ENCODE measurements at places on chromosomes 1 and 21.

- peak; percentile 76 for DNase-seq
These were observed 25.0 kb downstream of the CD244 start for GRCh38 chr1:160837558-160838205.

- DNase-seq = no peak
These were observed 7.0 kb downstream of the SOD1 start for GRCh38 chr21:31666445-31667010.

DNA sequence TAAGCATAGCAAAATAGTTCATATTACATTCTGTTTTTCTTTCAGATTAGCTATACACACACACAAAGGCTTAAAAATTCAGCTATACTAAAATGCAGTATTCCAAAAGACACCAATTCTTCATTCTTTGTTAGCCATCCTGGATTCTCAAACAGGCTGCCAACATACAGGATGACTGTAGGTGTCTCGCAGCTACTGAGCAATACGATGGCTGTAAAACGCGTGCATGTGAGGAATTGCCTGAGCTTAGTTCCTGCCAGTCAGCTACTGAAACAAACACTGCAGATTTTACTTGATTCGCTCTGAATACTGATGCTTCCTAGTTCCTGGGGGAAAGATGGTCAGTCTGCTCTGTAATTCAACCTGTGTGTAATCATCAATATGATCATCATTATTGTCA, 24.7 kb upstream of the HMGN1 start:
- DNase-seq = no peak

DNA sequence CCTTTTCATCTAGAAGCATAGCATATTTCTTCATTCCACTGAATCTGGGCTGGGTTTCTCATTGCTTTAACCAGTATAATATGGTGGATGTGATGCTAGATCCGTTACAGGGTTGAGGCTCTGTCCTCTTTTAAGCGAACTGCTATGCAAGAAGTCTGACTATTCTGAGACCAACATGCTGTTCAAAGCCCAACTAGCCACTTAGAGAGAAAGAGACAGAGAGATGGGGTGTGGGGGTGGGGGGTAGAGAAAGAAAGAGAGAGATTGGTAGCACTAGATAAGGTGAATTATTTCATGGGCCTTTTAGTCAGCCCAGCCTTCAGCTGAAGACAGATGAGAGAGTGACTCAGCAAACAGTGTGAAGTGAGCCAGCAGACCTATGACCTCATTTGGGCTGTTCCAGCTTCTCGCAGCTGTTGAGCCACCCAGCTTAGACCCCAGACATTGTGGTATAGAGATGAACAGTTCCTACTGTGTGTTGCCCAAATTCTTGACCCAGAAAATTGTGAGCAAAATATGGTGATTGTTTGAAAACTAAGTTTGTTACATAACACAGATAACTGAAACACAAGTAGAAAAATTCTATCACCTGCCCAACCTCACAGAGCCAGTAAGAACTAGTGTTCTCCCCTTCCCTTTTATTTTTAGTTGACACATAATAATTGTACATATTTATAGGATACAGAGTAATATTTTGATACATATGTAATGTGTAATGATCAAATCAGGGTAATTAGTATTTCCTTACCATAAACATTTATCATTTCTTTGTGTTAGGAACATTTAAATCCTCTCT, 40.7 kb upstream of the PRKACB start:
- DNase-seq = no peak

DNA sequence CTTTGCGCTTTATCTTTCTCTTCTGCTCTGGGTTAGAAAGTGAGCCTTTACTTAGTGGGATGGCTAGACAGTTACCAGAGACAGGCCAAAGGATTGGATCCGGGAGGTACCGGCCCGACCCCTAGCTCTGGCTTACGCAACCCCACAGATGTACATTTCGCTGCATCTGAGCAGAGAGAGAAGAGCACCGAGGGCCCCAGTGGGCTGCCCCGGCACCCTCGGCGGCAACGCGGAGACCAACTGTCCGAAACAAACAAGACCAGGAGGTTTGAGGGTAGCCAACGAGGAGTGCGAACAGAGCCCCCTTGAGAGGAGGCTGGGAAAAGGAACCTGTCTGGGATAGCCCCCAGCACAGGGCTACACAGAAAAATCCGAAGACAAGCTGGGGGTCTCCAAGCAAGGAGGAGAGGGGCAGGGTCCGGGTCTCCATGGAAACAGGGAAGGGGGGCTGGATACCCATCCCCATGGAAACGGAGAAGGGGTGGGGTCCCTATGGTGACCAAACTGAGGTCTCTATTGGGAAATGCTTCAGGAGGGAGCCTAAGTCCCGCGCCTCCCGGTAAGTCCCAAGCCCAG, 373 bp downstream of the MTF1 start:
- DNase-seq = peak; percentile 1

GRCh38 chr1:184524248-184524647, 137.4 kb downstream of the C1orf21 start:
- DNase-seq = no peak

- no peak for DNase-seq
These were observed 33.0 kb downstream of the SETD4 start for GRCh38 chr21:36027347-36027746.

GRCh38 chr1:225881081-225881958, 860 bp downstream of the TMEM63A start:
- DNase-seq = peak; percentile 50

Data from activated CD4-positive, alpha-beta T cell treated with anti-CD3 and anti-CD28 coated beads, Interleukin-2, amount 50 U/mL, for 1 hour (primary cell).